ENCODE measurements at places on chromosomes 3 and 15.

GRCh38 chr3:29242296-29242695, 38.6 kb upstream of the RBMS3 start:
- no peak for DNase-seq

DNA sequence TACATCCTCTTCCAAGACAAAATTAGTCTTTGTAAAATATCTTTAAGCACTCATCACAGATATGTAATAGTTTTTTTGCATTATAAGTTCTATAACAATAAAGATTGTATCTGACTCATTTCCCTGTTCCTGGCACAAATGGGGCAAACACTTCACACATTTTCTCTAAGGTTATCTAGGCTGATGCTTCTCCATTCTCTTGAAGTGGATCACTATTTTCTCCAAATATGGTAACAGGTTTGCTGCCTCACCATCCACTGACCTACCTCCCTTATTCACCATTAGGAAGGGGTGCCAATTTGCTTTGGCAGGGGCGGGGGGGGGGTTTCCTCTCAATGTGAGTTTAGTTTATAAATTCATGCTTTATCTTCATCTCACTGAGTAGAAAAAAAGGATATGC, 767.7 kb upstream of the LMCD1 start:
- DNase-seq = no peak

DNA sequence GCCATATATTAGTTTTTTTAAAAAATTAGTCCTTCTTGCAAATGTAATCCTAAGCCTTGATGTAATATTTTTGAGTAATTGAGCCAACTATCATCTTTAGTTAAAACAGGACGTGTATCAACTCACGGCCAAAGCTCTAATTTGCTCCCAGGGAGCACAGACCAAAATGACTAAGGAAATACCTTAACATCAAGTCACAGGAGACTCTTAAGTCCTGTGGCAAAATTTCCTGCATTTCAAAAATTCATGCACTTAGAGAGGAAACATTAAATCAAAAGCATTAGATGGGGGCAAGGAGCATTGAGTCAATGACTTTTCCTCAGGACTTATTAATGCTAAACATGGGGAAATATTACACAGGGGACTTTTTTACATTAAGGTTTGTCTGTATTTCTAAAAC, 276.0 kb downstream of the MFSD1 start:
- peak; percentile 93 for DNase-seq

GRCh38 chr15:101054991-101055390, 135.8 kb downstream of the LRRK1 start:
- no peak for DNase-seq

Data from fibroblast of skin of abdomen (primary cell).